ENCODE measurements at places on chromosomes 4 and X.

- DNase-seq = no peak
These were observed 84.0 kb upstream of the JADE1 start for GRCh38 chr4:128725405-128726055.

GRCh38 chr4:8544741-8545438, 35.3 kb upstream of the GPR78 start:
- DNase-seq = no peak

GRCh38 chrX:51643377-51643776, 24.7 kb upstream of the CENPVL3 start:
- DNase-seq = no peak

DNA sequence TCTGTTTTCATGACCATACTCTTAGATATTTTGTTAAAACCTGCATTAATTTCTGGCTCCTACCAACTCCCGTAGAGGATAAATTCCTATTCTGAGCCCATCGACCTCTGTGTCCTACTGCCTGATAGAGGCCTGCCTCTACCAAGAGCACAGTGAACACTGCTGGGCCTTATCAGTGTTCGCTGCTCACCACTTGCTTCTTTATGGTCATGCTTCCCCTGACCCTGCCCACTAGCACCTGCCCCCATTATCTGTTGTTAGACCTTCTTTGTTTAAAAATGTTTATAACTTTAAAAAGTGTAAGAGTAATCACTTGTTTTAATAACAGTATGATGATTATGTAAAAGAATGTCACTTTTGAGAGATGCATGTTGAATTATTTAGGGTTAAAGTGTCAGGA, 6.1 kb downstream of the DAPP1 start:
- no peak for DNase-seq

GRCh38 chrX:47648376-47648775, 2.0 kb downstream of the ELK1 start:
- no peak for DNase-seq

Measured in stimulated activated naive CD8-positive, alpha-beta T cell treated with anti-CD3 and anti-CD28 coated beads, Interleukin-15, Interleukin-2, amounts not matched to agents 100 U/mL and 50 U/mL, for 24 hours (primary cell).